Dermis microvascular lymphatic vessel endothelial cell (primary cell): ENCODE measurements at places on chromosomes 1 and 21.

- DNase-seq: peak; percentile 9
Observed at GRCh38 chr1:118077331-118078045, 107.5 kb downstream of the SPAG17 start.

- no peak for DNase-seq
Observed at GRCh38 chr1:24316645-24317044, 2.5 kb upstream of the GRHL3 start.

DNA sequence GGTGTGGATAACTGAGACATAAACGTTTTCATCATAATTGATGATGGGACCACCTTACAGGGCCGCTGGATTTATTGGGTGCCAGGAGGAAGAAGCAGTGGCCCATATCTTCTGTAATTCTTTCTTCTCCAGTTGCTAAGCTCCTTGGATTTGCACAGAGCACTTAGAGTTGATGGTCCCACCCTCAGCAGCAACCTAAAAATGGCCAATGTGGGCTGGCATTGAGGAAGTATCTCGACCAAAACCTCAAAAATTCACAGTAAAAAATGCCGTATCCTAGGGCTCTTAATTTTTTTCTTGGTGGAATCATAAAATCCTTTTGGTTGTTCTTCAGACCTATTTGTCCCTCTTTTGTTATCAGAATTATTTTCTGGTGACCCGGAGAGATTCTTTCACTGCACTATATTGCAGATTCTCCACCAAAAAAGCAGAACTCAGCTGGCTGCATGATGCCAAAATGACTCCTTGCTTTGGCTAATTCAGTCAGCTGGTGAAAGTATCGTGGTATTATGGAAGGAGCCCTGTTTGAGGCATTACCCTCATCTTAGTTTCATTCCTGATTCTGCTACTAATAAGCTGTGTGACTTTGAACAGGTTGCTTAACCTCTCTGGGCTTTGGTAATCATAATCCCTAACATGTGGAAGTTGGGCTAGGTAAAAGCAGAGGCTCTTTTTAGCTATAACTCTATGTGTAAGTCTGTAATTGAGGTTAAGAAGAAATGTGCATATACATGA lies 27.6 kb downstream of the KIRREL1 start:
- no peak for DNase-seq

DNA sequence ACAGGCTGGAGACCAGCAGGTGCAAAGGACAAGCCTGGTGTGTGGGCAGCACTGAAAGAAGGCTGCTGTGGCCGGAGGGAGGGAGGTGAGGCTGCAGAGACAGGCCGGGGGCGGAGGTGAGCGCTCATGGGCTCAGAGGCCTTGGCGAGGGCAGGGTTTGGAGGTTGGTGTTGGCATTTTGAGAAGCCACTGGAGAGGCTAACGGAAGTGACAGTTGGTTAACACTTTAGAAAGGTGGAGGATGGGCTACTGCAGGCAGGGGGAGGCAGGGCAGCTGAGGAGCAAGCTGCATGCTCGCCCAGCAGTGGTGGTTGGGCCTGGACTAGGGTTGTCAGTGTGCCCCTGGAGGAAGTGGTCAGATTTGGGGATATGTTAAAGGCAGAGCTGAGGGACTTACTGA lies 37.5 kb downstream of the QSOX1 start:
- DNase-seq: no peak

DNA sequence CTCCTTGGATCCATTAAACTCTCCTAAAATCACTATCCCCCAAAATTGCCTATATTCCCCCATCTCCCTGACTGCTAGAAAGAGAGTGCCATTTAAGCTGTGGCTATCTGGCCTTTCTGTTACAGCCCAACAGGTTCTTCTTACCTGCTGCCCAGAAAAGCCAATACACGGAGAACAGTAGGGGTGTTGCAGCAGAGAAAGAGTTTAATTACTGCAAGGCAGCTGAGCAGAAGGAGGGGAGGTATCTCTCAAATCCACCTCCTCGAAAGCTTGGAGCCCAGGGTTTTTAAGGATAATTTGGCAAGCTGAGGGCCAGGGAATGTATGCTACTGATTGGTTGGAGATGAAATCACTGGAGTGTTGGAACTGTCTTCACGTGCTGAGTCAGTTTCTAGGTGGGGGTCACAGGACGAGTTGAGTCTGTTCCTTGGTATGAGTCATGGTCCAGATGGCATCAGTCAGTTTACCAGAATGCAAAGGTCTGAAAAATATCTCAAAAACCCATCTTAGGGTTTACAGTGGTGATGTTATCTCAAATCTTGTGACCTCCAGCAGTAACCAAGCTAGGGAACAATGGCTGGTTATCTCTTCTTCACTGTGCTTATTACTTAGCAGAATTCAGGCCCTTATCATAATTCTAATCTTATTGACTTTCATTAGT lies 89.8 kb downstream of the SMYD3 start:
- DNase-seq: peak; percentile 3

GRCh38 chr1:193700710-193701355 lies 514.4 kb upstream of the B3GALT2 start:
- DNase-seq: peak; percentile 39

GRCh38 chr1:30914931-30915330 lies 6.4 kb upstream of the SDC3 start:
- no peak for DNase-seq

GRCh38 chr1:218339267-218339831 lies 5.8 kb upstream of the TGFB2 start:
- peak; percentile 63 for DNase-seq

GRCh38 chr1:36775716-36776115 lies 258.6 kb downstream of the GRIK3 start:
- DNase-seq: no peak

GRCh38 chr1:12177999-12178441 lies 11.2 kb downstream of the TNFRSF1B start:
- DNase-seq: peak; percentile 79

DNA sequence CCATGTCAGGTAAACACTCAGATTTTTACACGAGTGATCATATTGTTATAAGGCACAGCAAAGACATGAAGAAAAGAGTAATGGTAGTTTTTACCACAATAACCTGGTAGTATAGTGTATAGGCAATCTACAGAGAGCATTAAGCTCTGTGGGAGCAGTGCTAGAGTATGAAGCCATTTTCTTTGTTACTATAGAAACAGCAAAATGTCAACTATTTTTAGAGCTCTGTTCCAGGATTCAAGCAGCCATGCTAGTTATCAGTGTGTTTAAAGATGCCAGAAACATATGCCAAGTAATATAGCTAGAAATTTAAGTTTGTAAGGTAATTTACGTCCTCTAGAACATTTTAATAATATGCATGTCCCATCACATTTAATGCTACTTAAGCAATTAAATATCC lies 77.6 kb upstream of the RGS18 start:
- no peak for DNase-seq

DNA sequence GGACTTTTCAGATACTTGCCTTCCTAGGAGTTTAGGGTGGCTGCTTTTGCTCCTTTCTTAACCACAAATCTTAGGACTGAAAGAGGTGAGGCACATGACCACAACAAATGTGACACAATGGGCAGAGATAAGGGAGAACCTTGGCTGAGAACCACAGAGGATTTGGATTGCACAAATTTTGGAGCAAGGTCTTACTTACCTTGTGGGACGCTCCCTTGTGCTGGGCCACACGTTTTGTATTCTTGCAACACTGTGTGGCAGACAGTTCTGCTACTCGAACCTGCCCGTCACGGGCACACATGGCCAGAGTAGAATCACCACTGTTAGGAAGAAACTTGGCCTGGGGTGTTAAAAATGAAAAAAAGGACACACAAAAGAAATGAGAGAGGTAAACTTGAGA lies 23.9 kb downstream of the DCAF8 start:
- no peak for DNase-seq

GRCh38 chr1:50490640-50491039 lies 67.4 kb upstream of the DMRTA2 start:
- DNase-seq: peak; percentile 39

GRCh38 chr1:17052641-17053040 lies 1.2 kb downstream of the SDHB start:
- DNase-seq: no peak

- DNase-seq: no peak
Observed at GRCh38 chr1:43979528-43980254, 681 bp downstream of the B4GALT2 start.

DNA sequence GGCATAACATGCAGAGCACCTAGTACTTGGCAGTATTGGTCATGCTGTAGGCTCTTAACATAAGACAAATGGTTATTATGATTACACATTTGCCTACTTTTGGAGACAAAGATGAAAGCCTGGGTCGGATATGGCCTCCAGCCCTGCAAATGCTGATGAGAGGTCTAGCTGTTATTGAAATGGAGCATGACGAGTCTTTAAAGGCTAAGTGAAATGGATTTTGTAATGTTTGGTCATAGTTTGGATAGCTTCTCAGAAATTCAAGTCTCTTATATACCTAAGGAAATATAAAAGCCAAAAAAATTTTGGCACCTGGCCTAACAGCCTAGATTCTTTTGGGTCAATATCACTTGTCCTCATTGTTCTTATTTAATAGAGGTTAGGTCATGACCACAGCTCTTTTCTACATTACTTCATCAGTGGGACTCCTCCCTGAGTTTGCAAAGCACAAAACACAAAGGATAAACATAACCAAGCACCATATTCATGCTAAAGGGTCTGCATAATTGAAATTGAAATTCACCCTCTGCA lies 69.2 kb upstream of the WLS start:
- DNase-seq: no peak

- no peak for DNase-seq
Observed at GRCh38 chr1:167084757-167085156, 5.4 kb downstream of the GPA33 start.

DNA sequence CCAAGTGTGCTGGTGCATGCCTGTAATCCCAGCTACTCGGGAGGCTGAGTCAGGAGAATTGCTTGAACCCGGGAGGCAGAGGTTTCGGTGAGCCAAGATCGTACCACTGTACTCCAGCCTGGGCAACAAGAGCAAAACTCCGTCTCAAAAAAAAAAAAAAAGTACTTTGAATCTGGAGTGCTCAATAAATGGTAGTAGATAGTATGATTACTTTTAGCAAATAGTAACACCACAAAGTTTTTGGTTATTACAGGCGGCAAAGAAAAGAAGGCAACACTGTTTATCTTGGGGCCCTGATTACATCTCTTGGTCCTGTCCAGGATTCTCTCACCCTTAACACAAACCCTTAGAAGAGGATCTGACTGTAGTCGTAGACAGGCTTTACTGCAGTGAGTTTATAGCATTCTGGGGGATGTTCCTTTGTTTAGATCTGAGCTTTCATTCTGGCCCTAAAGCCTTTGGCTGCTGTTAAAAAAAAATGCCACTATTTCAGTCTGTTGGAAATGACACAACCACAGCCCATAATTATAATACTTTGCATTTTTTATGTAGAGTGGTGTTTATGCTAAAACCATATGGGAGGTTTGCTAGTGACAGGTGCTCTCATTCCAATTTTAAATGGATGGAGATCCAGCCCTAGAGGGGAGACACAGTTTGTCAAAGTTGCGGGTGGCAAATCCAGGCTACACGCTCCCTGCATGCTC lies 79.7 kb upstream of the SLC2A1 start:
- DNase-seq: no peak

DNA sequence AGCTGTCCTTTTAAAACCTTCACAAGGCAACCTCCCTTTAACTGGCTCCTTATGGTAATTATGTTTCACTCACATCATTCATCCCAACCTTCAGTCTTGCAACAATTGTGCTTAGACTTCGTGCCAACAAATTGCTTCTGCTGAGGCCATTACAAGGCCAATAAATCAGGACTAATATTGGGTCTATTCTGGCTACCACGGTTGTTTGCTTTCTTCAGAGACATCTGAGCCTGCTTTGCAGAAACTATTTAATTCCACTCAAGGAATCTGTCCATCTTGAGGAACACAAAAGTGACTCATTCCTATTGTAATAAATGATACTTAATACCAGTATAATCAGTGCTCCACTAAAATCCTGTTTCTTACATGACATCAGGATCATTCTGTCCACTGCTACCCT lies 2.6 kb upstream of the GSTM4 start:
- DNase-seq: no peak

DNA sequence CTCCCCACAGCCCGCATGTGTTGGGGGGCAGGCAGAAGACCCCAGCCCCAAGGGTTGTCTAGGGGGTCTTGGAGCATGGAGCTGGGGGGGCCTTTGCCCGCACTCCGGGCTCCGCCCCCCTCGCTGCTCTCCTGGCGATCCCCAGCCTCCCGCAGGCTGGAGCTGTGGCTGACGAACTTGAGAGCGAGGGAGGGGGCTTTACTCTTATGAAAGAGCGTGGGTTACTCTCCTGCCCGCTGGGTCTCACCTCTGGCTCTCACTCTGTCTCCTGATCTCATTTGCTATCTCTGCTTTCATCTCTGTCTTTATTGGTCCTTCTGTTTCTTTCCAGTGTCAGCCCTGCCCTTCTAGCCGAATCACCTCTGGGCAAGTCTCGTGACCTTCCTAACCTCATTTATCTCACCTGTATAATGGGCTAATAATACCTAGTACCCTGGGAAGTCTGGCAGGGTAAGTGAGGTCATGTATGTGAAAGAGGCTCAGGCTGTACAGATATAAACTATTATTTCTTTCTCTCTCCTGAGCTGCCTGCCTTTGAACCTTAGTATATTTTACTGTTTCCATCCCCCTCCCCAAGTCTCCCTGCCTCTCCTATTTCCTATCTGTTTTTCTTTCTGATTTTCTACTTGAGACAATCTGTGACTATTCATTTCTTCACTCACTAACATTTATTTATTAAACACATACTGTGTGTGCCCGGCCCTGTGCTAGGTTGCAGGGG lies 731 bp downstream of the EFNA4 start:
- peak; percentile 59 for DNase-seq

- no peak for DNase-seq
Observed at GRCh38 chr1:101363891-101364318, 127.1 kb downstream of the S1PR1 start.

DNA sequence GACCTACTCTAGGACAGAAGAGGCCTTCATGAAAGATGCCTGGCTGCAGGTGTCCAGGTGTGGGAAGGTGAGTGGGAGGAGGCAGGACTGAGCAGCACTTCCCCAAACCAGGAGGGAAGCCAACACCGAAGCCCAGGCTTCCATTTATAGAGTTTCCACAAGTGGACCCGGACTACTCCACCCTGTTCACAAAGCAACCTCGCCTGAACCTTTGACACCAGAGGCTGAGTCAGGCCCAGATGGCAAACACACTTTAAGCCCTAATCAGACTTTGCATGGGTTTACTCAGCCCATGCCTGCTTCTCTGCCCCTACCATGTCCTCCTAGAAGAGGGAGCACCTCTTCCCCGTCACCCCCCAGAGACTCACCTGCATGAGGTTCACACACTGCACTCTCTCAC lies 14.0 kb downstream of the PRR9 start:
- DNase-seq: no peak

- no peak for DNase-seq
Observed at GRCh38 chr1:62356257-62356835, 37.1 kb upstream of the KANK4 start.

DNA sequence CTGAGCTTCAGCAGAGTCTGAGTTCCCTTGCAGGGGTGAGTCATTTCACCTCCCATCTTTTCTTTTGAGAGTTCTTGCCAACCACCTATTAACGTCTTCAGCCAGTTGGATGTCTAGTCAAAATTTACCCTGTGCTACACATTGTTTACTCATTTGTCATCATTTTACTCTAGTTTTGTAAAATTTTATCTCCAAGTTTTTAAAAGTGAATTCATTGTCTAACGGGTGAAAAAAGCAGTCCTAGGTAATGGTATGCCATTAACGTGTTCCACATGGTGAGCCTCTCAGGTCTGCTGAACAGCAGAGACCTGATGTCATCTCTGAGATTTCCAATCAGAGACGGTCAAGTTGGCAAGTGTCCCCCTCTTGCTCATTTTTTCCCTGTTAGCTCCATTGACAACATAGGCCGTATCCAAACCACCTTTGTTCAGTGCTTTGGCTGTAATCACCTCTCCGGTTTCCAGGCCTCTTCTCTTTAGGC lies 85.4 kb downstream of the TBX15 start:
- no peak for DNase-seq
